ENCODE measurements at places on chromosomes 6 and 20.

GRCh38 chr6:33417128-33417902, 592 bp downstream of the CUTA start:
- no peak for DNase-seq

DNA sequence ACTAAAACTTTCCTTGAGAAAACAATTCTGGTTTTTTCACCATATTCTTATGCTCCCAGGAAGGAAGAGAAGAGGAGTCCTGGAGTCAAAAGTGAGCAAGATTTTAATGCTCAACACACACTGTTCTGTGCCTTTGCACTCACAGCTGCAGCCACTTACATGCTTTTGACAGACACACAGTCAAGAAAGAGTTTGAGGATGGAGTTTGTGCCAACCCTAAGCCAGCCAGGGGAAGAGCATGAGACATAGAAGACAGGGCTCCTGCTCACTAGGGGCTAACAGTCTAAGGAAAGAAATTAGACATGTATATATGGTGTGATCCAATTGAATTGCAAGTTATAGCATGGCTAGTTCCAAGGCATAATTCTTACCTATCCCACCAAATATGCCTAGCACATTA, 37.1 kb upstream of the IL17A start:
- DNase-seq, result no peak

- DNase-seq, result no peak
Observed at GRCh38 chr6:9523462-9523861, 891.4 kb downstream of the TFAP2A start.

DNA sequence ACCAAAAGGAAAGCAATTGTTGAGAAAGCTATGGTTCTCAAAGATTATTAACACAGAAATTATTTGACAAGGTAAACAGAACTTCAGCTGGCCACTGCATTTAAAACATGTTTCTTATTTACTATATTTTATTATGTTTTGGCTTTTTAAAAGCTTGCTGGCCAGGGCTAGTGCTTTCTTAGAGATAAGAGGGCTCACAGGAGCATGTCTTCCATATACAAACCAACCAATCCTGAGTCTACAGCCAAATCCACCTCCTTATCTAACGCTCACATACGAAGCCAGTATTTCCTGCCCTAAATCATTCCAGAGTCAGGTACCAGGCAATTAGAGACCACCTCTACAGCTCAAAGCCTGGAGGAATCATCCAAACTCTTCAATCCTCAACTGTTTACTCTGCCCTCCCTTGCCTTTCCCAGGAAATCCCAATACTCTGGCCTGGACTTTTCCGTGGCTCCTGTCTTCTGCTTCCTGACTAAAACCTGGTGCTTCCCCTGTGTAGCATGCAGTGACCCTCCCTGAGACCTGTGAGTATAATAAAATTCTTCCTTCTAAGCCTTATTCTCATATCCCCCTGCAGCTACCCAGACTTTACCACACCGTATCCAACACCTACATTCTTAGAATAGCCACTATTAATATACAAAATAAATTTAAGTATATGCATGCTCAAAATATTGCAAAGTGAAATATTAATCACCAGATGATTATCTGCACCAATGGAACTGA, 33.2 kb downstream of the RANBP9 start:
- no peak for DNase-seq

- no peak for DNase-seq
Observed at GRCh38 chr6:133682506-133683307, 206.2 kb upstream of the TCF21 start.

- no peak for DNase-seq
Observed at GRCh38 chr6:41546475-41546865, 289 bp downstream of the FOXP4 start.
